ENCODE measurements at places on chromosomes 7 and 10. TPM values are rescaled to one million over a fixed set of nuclear protein-coding genes. Genes with fewer than 3 reads are reported as not detected.

The PPP1R9A gene
- 40.1 TPM for polyA plus RNA-seq

DNA sequence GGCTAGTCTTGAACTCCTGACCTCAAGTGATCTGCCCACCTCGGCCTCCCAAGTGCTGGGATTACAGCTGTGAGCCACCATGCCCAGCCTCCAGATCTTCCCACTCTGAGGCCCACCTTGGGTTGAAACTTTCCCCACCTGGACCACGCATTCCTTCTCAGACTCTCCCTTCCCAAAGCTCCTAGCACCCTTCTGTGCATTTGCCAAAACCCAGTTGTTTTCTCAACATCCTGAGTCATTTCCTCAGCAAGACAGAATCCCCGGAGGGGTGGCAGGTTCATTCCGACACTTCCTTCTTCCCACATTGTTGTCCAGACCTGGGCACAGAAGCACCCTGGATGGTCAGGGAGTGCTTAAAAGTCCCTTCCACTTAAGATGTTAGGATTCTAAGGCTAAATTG is 28.9 kb downstream of the BAG3 start:
- DNase-seq: no peak

DNA sequence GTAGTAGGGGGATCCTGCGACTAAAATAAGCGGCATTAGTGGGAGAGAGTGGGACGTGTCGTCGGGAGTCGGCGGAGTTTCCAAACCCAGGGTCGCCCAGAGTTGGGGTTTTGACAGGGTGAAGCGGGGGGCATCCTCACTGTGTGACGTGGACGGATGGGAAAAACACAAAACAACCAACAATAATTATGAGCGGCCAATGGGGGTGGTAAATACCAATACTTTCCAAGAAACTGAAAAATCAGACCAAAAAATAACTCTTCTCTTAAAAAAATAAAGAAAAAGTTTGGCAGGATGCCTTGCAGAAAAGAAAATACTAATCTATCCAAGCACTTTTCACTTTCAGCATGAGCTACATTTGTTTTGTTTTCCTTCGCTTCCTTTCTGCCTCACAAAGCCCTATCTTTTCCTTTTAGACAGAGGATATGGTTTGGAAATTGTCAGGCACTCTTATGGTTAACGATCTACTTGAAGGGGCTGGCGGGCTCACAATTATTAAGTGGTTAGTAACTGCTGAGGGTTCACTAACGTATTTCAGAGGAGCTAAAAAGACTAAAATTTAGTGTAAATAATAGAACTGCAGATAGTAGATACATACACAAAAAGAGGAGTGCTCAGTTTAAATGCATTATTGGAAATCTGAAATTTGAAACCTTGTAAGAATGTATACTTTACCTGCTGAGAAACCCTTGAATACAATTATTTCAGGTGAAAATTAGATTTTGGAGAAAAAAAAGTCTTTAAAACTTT is 802 bp upstream of the CDK6 start:
- peak; percentile 35 for DNase-seq

The GPR26 gene
- 0.07 TPM for polyA plus RNA-seq

DNA sequence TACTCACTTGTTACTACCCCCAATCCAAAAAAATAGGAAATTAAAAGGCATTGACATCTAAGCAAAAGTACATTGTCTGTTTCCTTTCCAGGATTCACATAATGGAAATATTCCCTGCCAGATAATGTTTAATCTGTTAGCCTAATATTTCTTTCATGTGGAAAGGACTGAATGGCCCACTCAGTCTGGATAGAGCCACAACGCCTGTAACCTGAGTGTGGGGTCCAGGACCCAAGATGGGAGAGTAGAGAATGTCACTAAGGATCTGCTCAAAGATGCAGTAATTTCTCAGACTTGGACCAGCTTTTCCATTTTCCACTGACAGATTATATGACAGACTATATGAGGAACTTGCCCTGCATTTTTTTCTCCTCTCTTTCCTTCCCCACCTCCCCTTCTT is 1088.9 kb downstream of the KCNMA1 start:
- DNase-seq: no peak

DNA sequence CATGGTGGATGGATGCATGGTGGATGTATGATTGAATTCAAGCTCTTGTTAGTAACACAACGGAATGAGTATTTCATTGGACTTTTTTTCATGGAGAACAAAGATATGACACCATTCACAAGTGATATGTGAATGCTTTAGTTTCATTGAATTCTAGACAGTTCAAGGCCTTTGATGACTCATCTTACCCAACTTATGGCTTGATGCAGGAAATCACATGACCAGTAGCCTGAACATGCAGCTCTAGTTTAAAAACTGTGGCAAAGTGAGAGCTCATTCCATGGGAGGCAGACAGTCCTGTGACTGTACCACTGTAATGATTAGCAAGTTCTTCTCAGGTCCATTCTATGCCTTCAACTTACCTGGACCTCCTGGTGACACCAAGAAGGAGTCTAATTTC is 1239.3 kb downstream of the TYW1 start:
- no peak for DNase-seq

DNA sequence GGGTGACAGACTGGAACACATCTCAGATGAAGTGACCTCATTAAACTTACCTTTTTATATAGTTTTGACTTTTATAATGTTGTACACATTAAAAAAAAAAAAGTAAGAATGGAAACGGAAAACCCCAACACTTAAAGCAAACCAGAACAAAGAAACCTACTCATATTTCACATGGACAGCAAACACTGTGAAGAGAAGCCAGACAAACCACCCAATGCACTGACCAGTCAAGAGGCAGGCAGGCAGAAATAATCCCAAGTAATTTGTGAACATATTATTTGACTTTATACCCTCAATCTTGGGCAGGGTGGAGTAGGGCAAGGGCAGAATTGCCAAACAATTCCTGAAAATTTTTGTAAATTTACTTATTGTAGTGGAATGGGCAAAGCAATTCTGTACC is 39.8 kb downstream of the WAPL start:
- DNase-seq: no peak

GRCh38 chr10:103539751-103540150 is 46.2 kb downstream of the NEURL1 start:
- DNase-seq: no peak

- no peak for DNase-seq
These were observed 81.3 kb upstream of the TNS3 start for GRCh38 chr7:47663213-47663612.

DNA sequence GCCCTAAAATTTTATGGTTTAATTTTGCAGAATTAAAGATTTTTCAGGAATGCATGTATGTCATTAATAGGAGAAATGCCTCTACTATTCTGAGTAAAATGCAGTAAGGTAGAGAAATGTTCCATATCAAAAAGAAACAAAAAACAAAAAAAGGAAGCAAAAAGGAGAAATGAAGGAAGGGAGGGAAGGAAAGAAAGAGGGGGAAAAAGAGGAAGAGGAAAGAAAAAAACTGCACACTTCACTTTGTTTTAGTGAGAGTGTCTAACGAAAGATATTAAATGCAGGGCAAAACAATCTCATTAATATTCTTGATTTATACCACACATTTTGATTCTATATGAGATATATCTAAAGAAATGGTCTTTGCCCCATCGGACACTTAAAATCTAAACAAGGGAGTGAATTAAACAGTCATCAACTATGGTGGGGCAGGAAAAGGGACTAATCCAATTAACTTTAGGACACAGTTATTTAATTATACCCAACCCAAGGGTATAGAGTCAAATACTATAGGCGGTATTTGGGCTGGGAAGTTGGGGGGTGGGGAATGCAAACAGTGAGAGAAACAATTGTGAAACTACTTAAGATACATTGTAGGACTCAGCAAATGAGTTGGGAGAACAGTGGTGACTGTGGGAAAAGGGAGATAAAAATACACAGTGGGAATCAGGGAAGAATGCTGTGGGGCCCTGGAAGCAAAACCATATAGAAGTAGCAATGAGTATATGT is 27.0 kb downstream of the IMMP2L start:
- no peak for DNase-seq

DNA sequence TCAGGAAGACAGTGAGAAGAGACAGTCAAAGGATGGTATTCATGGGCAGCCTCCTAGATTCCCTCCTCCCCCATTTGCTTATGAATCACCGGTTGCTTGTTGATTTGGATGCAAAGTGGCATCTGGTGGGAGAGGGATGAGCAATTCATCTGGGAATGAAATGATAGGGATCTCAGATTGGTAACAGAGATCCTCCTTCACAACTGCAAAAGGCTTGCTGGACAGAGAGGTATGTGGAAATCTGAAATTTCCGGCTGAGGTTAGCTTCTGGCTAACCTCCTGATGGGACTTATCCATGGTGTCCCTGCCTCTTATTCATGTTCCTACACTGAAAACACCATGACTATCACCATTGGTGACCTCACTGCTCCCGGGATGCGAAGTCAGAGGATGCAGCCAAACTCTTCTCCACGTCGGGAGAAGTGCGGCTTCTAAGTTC is 48.4 kb upstream of the PODXL start:
- no peak for DNase-seq

- DNase-seq: no peak
These were observed 108.9 kb upstream of the PCBD1 start for GRCh38 chr10:70997236-70997635.

DNA sequence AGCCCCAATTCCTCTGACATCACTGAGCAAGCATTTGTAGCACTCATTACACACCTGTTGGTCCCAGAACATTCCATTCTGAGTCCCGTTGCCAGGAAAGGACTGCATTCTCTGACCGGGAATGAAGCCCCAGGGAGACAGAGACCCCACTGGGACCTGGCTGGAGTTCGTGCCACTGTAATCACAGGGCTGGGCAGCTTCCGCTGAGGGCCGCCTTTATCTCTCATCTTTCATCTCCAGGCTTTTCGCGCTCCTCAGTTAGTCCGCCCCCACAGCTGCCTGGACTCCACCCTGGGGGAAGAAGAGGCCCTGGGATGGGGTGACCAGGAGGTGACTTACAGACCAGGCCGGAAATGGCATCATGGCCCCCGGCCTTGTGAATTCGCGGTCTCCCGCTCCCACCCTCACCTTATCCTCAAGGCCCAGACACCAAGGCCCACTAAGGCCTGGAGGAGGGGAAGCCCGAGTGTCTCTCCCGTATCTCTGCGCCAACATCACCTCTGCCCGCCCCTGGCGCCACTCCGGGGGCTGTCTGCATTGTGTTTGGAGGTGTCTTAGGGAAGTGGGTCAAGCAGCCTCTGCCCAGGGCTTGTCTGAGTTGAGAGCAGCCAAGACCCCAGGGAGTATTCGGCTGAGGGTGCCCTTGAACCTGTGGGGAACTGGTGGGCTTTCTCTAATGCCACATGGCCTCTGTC is 75.4 kb downstream of the PROSER2 start:
- no peak for DNase-seq

GRCh38 chr10:7593063-7593462 is 73.7 kb downstream of the ITIH5 start:
- no peak for DNase-seq

The CLEC5A gene
- 0.52 TPM for polyA plus RNA-seq

DNA sequence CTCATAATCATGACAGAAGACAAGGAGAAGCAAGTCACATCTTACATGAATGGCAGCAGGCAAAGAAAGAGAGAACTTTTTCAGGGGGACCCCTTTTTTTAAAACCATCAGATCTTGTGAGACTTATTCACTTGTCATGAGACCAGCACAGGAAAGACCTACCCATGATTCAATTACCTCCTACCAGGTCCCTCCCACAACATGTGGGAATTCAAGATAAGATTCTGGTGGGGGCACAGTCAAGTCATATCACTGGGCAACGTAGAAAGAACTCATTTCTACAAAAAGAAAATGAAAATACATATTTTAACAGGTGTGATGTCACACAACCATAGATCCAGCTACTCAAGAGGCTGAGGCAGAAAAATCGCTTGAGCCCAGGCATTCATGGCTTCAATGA is 304.1 kb downstream of the IPMK start:
- DNase-seq: no peak

- no peak for DNase-seq
These were observed 146.4 kb upstream of the TMEM106B start for GRCh38 chr7:12064586-12065127.

The ZMIZ1 gene
- 70.2 TPM for polyA plus RNA-seq

GRCh38 chr7:102291056-102291915 is 4.6 kb downstream of the SH2B2 start:
- no peak for DNase-seq

- DNase-seq: no peak
These were observed 26.5 kb upstream of the WNT16 start for GRCh38 chr7:121302214-121302745.

The GRM8 gene
- 10.4 TPM for polyA plus RNA-seq

The HDAC9 gene
- 10.4 TPM for polyA plus RNA-seq

DNA sequence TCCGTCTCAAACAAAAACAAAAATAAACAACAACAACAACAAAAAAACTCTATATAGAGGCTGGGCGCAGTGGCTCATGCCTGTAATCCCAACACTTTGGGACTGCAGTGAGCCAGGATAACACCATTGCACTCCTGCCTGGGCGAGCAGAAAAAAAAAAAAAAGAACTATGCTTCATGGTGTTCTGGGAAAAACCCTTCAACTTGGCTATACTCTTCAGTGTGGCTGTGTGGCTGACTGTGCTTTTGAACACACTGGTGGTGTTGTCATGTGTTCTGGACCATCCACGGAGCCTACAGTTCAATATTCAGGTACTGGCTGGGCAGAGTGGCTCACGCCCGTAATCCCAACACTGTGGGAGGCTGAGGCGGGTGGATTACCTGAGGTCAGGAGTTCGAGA is 26.5 kb downstream of the SNX8 start:
- DNase-seq: no peak

The VAX1 gene
- not detected for polyA plus RNA-seq

- no peak for DNase-seq
These were observed 4.1 kb downstream of the OR2F1 start for GRCh38 chr7:143958781-143959180.

Data from left kidney (tissue), 8 donors.